ENCODE measurements at places on chromosomes 6 and 20.

GRCh38 chr20:354298-354977 is 7.5 kb downstream of the NRSN2 start:
- peak; percentile 18 for DNase-seq

DNA sequence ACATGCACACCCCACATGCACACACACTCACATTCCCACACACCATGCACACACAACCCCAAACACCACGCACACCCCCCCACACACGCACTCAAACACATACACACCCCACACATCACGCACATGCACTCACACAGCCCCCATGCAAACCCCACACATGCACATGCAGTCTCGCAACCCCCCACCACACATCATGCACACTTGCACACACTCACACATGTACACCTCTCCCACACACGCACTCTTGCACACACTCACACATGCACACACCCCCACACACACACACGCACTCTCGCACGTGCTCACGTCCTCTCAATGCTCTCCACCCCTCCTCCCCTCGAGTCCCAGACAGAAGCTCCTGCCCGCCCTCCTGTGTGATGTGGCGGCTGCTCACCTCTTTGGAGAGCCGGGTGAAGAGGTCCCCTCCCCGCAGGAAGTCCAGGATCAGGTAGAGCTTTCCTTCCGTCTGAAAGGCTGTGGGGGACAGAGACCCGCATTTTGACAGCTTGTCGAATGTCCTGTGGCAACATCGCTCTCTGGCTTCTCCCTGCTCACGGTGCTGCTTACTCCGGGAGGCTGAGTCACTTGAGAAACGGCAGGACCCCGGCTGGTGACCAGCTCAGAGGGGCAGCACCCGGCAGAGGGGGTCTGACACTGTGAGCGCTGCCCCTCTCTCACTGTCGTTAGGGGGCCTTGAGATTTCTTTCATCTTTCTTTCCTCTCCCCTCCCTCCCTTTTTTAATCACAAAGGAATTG is 78.5 kb downstream of the RAMACL start:
- no peak for DNase-seq

DNA sequence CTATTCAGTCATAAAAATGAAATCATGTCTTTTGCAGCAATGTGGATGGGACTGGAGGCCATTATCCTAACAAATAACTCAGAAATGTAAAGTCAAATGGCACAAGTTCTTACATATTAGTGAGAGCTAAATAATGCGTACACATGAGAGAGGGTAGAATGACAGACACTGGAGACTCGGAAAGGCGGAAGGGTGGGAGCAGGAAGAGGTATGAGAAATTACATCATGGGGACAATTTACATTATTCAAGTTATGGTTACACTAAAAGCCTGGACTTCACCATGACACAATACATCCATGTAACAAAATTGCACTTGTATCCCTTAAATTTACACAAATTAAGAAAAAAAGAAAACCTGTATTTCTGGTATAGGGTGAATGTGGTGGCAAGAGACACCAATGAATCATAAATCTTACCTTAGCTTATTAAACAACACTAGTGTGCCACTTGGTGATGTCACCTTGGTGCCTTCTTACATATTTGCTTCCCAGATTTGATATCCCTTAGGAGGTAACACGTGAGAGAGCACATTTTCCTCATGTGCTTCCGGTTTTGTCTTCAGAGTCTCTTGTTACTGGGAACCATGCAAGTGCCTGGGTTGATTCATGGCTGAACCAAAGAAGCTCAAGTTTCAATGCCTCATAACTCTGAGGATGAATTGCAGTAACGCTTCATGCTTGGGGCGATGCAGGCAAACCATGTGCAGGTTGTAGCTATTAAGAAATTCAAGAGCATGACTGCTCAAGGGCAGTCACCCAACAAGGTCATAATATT is 84.6 kb downstream of the DCDC2 start:
- DNase-seq, result no peak

GRCh38 chr6:20055916-20056315 is 156.4 kb downstream of the MBOAT1 start:
- no peak for DNase-seq

DNA sequence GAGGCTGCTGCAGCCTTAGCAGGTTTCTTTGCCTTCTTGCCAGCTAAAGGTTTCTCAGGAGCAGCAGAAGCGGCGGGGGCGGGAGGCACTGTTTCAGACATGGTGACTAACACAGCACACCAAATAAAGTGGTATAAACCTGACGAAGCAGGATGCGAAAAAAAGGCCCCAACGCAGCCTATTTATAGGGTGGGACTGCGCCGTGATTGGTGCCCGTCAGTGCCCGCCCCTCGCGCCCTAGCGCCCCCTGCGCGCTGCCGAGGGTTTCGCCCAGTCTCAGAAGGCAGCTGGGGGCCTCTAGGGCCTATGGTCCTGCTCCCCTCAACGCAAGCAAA is 55.0 kb downstream of the TRIM38 start:
- peak; percentile 71 for DNase-seq

GRCh38 chr6:127992144-127992543 is 91.3 kb upstream of the THEMIS start:
- DNase-seq, result no peak

DNA sequence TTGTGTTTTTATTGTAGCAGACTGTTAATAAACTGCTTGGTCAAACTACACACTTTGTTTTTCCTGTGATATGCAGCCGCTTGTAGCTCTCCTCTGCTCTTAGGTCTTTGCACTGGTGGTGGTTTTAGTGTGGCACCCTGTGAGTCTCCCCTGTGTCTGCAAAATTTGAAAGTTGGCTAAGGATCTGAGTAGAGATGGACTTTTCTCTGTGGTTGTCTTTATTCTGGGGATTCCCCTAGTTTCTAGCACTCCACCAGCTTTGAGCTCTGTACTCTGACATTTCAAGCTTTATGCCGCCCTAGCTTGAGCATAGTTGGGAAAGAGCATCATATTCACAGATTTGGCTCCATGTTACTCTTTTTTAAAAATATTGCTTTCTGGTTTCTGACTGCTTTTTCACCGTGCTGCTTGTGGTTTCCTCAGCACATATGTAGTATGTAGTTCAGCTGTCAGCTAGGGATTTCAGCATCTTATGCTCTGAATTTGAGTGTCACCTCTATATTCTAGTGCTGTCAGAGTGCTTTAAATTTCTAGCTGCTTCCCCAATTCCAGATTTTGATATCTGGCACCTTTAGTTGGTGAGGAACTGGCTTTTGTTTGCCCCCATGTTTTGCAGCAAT is 25.4 kb downstream of the CDYL start:
- DNase-seq, result no peak

GRCh38 chr6:15841937-15842726 is 179.3 kb upstream of the DTNBP1 start:
- DNase-seq, result no peak

DNA sequence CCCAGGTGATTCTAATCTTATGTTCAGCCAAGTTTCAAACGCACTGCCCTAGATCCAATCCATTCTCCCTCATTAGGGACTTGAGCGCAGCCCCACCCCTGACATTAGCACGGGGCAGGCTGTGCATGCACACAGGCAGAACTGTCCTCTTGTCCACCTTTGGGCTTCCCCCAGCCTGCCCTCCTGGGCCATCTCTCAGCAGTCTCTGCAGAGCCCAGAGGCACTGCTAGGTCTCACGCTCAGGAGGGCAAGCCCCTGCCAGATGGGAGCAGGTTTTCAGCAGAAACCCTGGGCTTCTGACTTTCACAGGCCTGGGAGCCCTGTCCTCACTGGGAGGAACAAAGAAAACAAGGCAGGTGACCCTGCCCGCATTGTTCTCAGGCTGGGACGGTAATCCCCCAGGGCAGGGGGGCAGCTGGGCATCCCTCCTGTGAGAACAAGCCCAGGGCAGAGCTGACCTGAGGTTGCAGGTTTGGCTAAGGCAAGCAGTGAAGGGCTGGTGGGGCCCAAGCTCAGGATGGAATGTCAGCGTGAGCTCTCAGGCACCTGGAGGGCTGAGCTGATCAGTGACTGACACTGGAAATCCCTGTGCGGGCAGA is 24.5 kb downstream of the KCNK5 start:
- DNase-seq, result no peak

GRCh38 chr6:55594442-55594841 is 15.4 kb upstream of the HMGCLL1 start:
- no peak for DNase-seq

- DNase-seq, result no peak
These were observed 306.6 kb upstream of the EXOC2 start for GRCh38 chr6:999552-999951.

- DNase-seq, result no peak
These were observed 44.9 kb upstream of the FAM83B start for GRCh38 chr6:54801669-54802068.

- DNase-seq, result no peak
These were observed 309.3 kb downstream of the CLIC5 start for GRCh38 chr6:45706319-45706718.

GRCh38 chr6:17159240-17159639 is 57.4 kb downstream of the STMND1 start:
- no peak for DNase-seq

DNA sequence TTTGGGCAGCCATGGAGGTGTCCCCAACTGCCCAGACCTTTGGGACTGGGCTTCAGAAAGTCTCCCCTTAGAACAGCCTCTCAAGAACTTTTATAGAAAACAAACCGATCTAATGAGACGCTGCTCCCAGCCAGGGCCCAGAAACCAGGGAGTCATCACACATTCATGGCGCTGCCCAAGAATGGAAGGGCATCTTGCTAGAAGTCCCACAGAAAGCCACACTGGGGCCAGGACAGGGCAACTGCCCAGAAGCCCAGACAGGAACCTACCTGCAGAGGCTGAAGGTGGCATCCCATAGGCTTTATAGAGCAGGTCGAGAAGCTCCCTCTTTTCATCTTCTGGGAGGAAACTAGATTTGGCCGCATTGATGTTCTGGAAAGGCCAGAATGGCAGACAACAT is 31.5 kb downstream of the ADA start:
- no peak for DNase-seq

DNA sequence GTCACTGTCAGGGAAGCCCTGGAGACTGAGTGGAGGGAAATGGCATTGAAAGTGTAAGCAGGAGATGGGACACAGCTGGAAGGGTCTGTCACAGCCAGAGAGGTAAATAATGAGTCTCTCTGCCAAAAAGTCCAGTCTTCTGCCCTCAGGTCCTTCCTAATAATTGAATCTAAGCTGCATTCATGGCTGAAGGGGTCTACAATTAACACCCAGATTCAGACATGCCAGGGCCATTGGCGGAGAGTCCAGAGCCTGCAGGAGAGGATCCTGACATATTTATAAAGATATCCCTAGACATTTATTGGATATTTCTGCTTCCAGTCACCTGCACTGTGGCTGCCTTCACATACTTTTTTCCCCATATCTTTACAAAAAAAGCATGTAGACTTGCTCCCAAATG is 89.0 kb downstream of the LRFN2 start:
- DNase-seq, result no peak

- no peak for DNase-seq
These were observed 103.8 kb downstream of the CEBPB start for GRCh38 chr20:50294164-50295088.

- no peak for DNase-seq
These were observed 615.7 kb upstream of the ARID1B start for GRCh38 chr6:156161471-156161870.

DNA sequence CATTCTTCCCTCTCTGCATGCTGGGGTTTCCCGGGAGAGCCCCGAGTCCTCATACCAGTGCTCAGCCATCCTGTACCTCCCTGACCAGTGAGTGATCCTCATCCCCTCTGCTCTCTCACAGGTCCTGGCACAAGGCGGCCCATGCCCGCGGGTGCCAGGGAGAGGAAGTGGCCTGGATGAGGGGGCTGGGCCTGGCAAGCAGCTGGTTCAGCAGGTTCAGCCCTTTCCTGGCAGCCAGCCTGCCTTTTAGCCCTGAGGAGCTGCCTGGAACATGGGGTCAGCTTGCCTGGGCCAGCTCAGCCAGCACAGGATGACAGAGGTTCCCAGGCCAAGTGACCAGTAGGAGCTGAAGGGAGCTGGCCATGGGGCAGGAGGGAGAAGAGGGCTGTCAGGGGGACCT is 10.9 kb downstream of the MOCS1 start:
- peak; percentile 43 for DNase-seq

DNA sequence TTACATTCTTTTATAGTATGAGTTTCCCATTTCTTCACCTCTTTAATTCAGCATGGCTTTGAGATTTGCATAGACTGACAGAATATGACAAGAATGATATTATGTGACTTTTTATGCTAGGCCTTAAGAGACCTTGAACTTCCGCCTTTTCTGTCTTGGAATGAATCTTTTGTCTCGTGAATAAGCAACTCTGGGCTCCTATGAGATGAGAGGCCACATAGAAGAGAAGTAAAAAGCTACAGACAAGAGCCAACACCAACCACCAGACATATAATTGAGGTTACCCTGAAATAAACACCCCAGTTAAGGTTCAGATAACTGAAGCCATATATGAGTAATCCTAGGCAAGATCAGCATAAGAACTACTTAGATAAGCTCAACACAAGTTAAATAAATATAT is 600.8 kb downstream of the MEI4 start:
- DNase-seq, result no peak

DNA sequence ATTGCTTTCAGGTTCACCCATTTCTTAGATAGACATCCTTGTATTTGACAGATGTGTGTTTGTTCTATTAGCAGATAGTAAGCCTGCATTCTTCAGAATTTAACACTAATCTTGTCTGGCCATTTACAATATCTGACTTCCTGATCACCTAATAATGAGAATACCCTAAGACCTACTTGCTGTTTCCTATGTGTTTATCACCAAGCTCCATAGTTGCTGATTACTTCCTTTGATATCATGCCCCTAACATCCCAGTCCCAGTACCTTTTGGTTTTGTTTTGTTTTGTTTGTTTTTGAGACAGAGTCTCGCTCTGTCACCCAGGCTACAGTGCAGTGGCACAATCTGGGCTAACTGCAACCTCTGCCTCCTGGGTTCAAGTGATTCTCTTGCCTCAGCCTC is 143.6 kb upstream of the DST start:
- no peak for DNase-seq

DNA sequence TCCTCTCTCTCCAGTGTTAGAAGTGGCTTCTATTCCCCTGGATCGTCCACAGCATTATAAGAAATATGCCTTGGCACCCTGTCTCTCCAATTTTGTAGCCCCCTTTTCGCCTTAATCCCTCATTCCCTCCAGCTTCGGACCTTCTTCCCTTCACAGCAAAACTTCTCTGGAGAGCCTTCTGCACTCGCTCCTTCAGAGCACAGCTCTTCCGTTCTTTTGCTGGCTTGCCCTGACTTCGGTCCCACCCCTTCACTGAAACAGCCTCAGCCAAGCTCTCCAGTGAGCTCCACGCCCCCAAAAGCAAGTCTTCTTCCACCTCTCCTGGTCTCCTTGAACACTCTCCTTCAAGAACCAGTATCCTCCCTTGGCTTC is 134.7 kb upstream of the RNF24 start:
- DNase-seq, result no peak

- DNase-seq, result no peak
These were observed 340.4 kb downstream of the SYNE1 start for GRCh38 chr6:152296648-152297376.
